ENCODE measurements at places on chromosomes 3 and 15. TPM values are rescaled to one million over a fixed set of nuclear protein-coding genes. Genes with fewer than 3 reads are reported as not detected.

The UMPS gene
- total RNA-seq, result 75.5 TPM

The CPOX gene
- 46.0 TPM for total RNA-seq

The ATP2B2 gene
- 0.05 TPM for total RNA-seq

The SLC22A14 gene
- total RNA-seq, result not detected

The FETUB gene
- not detected for total RNA-seq

The THPO gene
- not detected for total RNA-seq

The MFGE8 gene
- 4.7 TPM for total RNA-seq

The ZNF717 gene
- 6.0 TPM for total RNA-seq

The SPINK8 gene
- not detected for total RNA-seq

The CPN2 gene
- 0.08 TPM for total RNA-seq

The GHSR gene
- total RNA-seq, result not detected

The ANKRD63 gene
- not detected for total RNA-seq

- DNase-seq, result no peak
Measured at GRCh38 chr15:90074916-90075315, 27.4 kb downstream of the IDH2 start.

GRCh38 chr3:60854791-60855190 lies 396.5 kb downstream of the FHIT start:
- DNase-seq, result no peak

DNA sequence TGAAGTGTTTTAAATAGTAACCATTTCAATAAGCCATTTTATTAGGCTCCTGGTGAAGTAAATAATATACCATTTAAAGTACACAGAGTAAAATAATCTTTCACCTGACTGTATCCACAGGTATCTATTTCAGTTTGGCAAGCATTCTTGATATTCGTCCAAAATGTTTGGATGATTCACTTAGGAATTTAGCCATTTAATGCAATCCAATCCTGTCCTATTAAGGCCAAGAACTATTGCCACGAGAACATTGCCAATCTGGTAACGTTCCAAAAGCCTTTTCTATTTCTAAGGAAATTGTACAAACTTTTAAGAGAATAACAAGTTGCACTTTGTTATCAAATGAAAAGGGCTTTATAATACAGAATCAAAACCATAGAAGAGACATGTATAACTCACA lies 209.8 kb upstream of the THRB start:
- no peak for DNase-seq

DNA sequence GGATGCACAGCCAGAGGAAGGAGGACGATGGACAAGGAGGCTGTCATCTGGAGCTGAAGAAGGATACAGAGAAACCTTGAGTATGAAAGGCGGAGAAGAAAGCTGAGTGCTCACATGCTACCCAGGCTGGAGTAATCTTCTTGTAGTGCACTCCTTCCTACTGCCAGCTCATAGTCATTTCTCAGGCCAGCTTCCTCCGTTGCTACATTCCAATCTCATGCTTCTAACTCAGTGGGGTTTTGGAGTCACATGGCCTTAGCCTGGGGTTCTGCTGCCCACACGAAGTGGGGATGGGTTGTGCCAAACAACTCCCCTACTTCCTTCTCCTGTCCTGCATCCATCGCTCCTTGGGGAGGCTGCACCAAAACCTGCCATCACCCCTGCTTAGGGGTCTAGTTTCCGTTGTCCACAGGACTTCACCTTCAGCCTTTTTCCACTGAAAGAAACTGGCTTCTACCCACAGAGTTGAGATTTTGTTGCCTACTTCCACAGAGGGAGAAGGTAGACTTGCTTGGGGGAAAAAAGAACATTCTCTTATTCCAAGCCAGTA lies 239.9 kb downstream of the EPHB1 start:
- DNase-seq, result no peak

DNA sequence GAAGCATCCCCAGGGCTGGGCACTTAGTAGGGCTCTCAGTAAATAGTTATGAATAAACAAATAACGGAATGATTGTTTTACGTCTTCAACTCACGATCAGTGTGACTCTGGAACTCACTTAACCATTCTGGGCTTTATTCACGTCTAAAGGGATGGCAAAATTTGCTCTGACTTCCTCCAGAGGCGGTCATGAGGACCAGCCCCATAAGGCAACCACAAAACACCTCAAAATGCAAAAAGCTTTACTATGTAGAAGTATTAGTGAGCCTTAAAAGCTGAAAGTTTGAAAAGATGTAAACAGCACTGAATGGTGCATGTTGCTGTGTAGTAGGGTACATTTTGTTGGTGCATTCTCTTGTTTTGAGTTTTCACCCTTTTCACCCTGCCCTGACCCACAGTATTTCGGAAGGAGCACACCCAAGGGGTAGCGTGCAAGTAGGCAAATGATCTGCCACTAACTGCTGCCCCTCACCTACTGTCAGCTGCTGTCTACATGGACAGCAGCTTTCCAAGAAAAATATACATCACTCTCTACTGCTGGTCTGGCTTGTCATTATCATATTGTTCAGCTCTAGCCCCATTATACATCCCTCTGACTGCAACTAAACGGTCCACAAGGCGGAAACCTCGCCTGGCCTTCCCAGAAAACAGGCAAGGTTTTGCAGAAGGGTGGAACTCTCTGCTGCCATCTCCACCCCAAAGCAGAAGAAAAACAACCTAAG lies 308.5 kb upstream of the PROK2 start:
- DNase-seq, result no peak

- DNase-seq, result no peak
Measured at GRCh38 chr15:69880571-69881301, 217.0 kb downstream of the TLE3 start.

DNA sequence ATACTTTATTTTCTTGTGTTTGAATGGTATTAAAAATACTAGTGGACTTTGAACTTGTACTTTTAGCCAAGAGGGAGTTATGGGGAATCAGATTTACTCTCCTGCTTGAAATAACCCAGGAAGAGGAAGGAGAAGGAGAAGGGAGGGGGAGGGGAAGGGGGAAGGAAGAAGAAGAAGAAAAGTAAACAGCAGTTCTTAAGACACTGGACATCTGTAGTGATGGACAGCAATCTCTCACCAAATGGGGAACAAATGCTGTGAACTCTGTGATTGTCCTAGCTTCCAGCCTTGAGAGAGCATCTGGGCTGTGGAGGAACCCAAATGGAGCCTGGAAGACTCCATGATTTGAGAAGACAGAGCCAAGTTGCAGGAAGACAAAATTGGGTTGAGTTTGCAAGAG lies 52.0 kb downstream of the VPS8 start:
- DNase-seq, result no peak

- DNase-seq, result no peak
Measured at GRCh38 chr15:34266751-34267150, 41.9 kb downstream of the EMC4 start.

- no peak for DNase-seq
Measured at GRCh38 chr3:72077473-72078259, 292.7 kb upstream of the PROK2 start.

GRCh38 chr3:42336103-42336502 lies 70.1 kb upstream of the CCK start:
- no peak for DNase-seq

DNA sequence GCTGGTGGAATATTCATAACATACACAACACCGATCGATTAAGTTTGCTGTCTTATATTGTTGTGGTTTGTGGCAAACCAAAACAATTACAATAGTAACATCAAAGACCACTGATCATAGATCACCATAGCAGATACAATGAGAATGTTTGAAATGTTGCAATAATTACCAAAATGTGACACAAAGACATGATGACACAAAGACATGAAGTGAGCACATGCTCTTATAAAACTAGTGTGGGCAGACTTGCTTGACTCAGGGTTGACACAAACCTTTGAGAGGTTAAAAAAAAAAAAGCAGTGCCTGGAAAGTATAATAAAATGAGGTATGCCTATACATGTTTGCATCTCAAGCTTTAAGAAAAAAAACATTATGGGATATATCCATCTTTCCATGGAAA lies 130.3 kb downstream of the NR1I2 start:
- no peak for DNase-seq

- DNase-seq, result no peak
Measured at GRCh38 chr3:4043867-4044575, 244.8 kb downstream of the LRRN1 start.

GRCh38 chr3:14605067-14605466 lies 46.5 kb upstream of the CCDC174 start:
- no peak for DNase-seq

DNA sequence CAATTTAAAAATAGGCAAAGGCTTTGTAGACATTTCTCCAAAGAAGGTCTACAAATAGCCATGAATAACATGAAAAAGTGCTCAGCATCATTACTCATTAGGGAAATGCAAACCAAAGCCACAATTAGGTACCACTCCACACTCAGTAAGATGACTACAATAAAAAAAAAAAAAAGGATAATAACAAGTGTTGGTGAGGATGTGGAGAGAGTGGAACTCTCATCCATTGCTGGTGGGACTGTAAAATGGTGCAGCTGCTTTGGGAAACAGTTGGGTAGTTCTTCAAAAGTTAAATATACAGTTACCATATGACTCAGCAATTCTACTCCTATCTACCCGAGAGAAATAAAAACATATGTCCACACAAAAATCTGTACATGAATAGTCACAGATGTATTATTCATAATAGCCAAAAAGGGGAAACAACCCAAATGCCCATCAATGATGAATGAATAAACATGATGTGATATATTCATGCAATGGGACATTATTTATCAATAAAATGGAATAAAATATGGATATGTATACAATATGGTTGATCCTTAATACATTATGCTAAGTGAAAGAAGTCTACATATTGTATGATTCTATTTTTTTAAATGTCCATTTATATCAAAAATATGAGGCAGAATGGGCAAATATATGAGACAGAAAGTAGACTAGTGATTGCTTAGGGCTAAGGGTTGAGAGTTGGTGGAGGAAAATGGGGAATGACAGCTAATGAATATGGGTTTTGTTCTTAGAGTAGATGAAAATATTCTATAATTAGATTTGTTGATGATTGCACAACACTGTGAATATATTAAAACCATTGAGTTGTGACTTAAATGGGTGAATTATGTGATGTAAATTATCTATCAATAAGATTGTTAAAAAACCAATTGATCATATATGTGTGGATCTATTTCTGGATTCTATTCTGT lies 66.1 kb upstream of the SMAD3 start:
- DNase-seq, result no peak

DNA sequence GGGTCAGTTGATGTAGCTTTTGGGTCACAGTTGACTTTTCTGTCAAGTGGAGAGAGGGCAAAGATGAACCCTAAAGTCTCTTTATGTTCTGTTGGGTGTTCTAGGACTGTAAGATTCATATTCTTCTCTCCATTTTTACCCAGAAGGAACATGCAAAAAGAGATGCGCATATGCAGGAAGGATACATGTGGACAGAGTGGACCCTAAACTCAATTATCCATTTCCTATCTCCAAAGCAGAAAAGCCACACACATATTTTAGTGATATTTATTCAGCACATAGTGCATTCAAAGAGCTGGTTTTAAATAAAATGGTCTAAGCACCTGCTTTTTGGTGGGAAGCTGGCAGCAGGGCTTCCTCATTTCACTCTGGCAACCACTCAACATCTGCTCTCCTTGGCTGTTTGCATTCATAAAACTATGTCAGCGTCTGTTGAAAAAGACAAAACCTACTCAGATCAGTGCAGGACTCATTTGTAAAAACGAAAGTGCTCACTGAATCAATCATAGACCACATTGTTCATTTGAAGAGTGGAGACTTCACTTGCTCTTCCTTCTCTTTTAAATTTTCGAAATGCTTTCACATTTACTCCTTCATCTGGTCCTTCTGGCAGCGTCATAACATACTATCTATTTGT lies 96.6 kb downstream of the SEMA6D start:
- DNase-seq, result no peak

DNA sequence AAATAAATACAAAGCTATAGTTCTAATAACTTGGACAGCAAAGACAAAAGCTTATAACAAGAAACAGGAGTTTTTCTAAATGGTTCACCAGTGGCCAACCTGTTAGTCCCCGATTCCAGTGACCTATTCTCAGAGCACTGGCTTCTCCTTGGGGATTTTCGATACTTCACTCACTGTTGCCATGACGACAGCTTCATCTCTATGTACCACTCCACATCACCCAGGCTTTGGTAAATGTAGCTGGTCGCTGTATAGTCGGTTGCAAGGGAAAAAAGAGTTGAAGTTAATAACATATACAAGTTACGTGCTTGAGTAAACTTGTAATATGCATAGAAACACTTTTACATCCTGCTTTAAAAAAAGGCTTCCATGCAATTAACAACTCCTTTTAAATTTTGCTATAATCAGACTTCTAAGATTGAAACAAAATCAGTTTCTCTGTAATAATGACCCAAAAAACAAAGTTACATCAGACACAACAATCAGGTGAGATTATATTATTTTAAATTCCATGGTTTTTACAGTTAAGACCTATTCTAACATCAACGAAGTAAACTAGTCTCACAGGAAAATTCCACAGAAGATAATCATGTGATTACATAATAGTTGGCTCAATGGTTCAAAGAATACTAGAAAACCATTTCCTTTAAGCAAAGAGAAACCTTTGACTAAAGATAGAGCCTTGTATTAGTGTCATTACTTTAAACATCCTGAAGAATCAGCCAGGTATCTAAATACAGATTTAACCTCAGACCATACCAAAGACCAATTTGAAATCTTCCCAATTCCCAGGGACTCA lies 2.9 kb downstream of the CCNL1 start:
- DNase-seq, result no peak

- DNase-seq, result no peak
Measured at GRCh38 chr3:114365909-114366308, 72.1 kb downstream of the TIGIT start.

- no peak for DNase-seq
Measured at GRCh38 chr3:52440249-52440551, 4.7 kb downstream of the SEMA3G start.
